Breast epithelium (tissue), 4 donors: ENCODE measurements at places on chromosomes 7 and 10. TPM values are rescaled to one million over a fixed set of nuclear protein-coding genes. Genes with fewer than 3 reads are reported as not detected.
A peak's percentile ranks its signal among the peaks of the same experiment; 100 is the strongest.

EN2 gene
- total RNA-seq: 0.32 TPM

DNA sequence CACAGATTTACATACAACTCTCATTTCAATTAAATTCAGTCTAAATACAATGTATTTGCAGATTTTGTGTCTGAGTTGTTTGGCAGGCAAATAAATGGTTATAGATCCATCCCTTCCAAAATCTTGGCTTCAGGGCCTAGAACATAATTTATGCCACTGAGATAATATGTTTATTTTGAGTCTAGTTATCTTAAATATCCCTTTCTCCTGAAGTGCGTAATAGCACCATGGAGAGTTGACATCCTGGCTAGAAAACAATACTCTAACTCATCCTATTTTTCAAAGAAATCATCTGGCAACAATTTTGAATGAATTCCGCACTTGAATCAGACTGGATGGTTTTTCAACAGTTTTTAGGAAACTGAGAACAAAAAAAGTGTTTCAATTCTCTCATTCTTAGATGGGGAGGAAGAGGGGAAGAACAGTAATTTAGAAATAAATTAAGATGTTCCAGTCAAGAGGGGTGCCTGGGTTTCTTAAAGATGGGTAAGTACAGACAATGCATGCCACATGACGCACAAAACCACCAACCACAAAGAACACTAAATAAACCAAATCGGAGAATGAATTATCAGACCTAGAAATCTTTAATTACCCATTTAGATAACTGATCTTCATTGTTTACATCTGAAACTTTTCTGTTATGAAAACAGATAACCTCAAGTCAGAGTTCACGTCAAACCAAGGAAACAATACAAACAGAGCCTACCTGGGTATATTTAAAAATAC is 228.7 kb upstream of the PTN start:
- no peak for DNase-seq
- no peaks in the 10 kb centered on the region for H3K4me1 ChIP-seq
- no peak overlapping the region for H3K27ac ChIP-seq
- H3K27me3 ChIP-seq: no peaks in the 10 kb centered on the region
- no peak overlapping the region for H3K4me3 ChIP-seq

CDCA7L gene
- total RNA-seq: 11.2 TPM

GRCh38 chr10:34580643-34581042 is 234.5 kb downstream of the PARD3 start:
- no peaks in the 10 kb centered on the region for H3K27me3 ChIP-seq
- H3K27ac ChIP-seq: no peak overlapping the region
- H3K4me3 ChIP-seq: no peak overlapping the region
- no peaks in the 10 kb centered on the region for H3K36me3 ChIP-seq
- H3K4me1 ChIP-seq: no peaks in the 10 kb centered on the region

DNA sequence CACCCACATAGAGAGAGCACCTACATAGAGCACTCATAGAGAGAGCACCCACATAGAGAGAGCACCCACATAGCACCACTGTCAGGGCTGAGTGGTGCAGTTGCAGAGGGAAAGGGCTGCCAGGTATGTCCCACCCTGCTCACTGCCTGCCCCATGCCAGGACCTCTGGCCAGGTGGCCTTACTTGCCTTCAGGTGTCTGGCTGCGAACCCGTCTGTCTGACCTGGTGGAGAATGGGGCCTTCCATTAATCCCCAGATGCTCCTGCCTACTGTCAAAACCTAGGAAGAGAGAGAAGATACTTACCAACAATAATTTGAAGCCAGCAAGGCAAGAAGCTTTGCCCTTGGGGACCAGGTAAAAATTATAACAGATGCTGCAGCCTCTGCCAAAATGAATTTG is 51.1 kb downstream of the INSIG1 start:
- DNase-seq: peak; percentile 28
- H3K27me3 ChIP-seq: peaks cover 64% of the 10 kb centered on the region
- H3K27ac ChIP-seq: no peak overlapping the region

GRCh38 chr7:81783818-81784217 is 14.0 kb upstream of the HGF start:
- no peaks in the 10 kb centered on the region for H3K36me3 ChIP-seq
- H3K27ac ChIP-seq: no peak overlapping the region
- DNase-seq: no peak
- H3K27me3 ChIP-seq: no peaks in the 10 kb centered on the region
- H3K4me1 ChIP-seq: no peaks in the 10 kb centered on the region

DNA sequence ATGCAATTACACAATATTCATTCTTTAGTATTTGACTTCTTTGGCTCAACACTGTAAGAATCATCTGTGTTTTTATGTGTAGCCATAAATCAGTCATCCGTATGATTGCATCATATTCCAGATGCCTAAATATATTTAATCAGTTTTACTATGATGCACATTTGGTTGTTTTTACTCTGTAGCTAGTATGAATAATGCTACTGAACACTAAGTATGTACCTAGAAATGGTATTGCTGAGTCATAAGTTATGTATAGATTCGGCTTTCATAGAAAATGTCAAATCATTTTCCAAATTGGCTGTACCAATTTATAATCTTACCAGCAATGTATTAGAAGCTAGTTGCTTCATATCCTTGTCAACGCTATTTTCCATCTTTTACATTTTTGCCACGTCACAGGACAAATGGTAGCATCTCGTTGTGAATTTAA is 197.3 kb upstream of the PLXNA4 start:
- no peak for DNase-seq
- H3K27me3 ChIP-seq: no peaks in the 10 kb centered on the region
- no peak overlapping the region for H3K27ac ChIP-seq
- H3K36me3 ChIP-seq: no peaks in the 10 kb centered on the region
- no peaks in the 10 kb centered on the region for H3K4me1 ChIP-seq

DNAJB12 gene
- 38.7 TPM for total RNA-seq

DNA sequence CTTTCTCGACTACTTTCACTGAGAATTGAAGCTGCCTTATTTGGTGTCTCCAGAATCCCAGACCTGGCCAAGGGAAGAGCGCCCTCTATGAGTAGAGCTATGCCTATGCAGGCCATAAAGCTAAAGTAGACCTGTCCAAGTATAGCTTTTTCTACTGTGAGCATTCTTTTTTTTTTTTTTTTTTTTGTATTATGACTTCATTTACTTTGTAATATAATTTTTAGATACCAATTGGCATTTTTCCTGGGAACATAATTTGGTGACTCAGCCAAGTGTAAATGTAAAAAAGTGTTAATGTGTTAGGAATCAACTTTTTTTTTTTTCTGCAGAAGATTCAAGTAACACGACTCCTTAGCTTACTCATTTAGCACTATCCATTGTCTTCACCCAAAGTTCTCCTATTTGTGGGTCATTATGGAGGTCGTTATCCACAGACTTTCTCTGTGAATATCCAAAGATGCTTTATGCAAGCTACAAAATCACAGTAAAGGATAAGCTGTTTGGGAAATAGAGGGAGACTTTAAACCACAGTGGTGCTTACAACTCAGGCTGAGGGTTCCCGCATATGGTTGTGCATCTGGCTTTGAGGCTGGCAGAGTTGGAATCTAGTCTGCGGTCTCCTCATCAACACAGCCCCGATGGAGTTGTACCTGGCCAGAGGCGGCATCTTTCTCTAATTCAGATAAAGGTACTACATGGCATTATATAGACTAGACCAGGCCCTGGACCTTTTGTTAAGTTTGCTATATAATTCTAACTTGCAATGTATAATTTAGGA is 1040.2 kb upstream of the SORCS1 start:
- DNase-seq: no peak
- no peak overlapping the region for H3K27ac ChIP-seq
- H3K27me3 ChIP-seq: no peaks in the 10 kb centered on the region
- no peaks in the 10 kb centered on the region for H3K4me1 ChIP-seq
- no peaks in the 10 kb centered on the region for H3K36me3 ChIP-seq
- no peak overlapping the region for H3K4me3 ChIP-seq

CAV1 gene
- 117 TPM for total RNA-seq

DNA sequence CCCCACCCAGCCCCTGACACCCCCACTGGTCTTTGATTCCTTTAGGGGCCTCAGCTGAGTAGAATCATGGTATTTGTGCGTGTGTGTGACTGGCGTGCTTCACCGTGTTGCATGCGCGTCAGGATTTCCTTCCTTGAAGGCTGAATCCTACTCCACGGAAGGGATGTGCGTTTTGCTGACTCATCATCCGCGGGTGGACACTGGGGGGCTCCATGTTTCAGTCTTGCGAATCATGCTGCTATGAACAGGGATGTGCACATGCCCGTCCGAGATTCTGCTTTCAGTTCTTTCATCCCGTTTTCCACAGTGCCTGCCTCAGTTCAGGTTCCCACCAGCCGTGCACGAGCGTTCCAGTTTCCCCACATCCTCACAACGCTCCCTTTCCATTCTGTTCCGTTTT is 20.9 kb upstream of the JAKMIP3 start:
- H3K4me1 ChIP-seq: no peaks in the 10 kb centered on the region
- H3K27ac ChIP-seq: no peak overlapping the region

DNA sequence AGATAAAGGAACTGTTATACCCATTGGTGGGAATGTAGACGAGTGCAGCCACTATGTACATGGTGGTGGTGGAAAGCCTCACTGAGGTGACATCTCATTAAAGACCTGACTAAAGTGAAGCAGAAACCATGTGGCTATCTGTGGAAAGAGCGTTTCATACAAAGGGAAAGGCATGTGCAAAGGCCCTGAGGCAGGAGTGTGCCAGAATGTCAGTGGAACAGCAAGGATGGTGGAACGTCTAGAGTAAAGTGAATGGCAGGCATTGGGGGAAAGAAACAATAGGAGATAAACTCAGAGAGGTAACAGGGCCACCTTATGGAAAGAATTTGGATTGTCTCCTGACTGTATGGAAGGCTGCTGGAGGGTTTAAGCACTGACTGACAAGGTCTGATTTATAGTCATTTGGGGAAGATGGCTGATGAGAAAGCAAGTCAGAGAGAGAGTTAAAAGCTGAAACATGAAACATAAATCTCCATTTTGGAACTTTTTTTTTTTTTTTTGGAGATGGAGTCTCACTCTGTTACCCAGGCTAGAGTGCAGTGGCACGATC is 245.7 kb downstream of the STK31 start:
- no peaks in the 10 kb centered on the region for H3K27me3 ChIP-seq
- no peaks in the 10 kb centered on the region for H3K4me1 ChIP-seq
- no peak for DNase-seq
- H3K4me3 ChIP-seq: no peak overlapping the region
- H3K36me3 ChIP-seq: no peaks in the 10 kb centered on the region

DNA sequence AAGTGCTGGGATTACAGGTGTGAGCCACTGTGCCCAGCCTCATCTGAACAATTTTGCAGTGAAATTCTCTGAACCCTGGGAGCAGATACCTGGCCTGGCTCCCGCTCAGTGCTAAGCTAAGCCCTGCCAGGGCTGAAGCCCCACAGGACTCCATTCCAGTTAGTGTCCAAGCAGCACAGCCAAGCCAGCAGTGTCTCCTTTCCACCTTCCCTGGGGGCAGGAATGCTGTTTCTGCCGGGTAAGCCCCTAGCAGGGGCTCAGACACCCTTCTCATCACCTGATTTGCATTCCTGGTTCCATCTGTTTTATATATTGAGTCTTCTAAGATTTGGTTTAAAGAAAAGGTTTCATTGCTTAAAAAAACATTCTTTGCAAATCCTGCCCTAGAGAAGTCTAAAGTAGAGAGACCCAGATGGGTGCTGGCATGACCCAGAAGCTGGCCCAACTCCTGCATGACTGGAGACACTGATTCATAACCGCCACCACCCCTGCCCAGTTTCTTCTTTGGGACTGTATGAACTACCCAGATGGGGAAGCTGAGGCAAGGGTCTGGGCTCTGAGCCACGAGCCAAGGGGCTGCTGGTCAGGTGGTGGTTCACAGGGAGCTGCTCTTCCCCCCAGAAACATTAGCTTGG is 14.0 kb downstream of the SLC13A4 start:
- no peaks in the 10 kb centered on the region for H3K27me3 ChIP-seq
- no peaks in the 10 kb centered on the region for H3K36me3 ChIP-seq
- no peak overlapping the region for H3K4me3 ChIP-seq

DNA sequence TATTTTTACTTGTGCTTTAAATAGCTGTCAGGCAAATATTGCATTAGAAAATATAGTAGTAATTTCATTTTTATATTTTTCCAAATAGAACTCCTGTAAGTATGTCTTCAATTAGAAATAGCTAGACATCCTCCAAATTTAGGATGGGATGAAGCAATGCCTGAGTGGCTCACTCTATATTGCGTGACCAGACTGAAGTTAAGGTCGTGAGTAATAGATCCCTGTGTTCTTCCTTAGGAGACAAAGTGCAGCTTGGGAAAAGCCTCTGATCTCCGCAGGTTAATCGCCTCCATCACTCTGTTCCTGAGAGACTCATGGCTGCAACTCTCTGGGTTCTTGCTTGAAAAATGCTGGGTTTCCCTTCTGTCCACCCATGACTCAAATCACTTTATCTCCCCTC is 484.8 kb upstream of the ANKRD30A start:
- H3K4me1 ChIP-seq: no peaks in the 10 kb centered on the region
- DNase-seq: no peak
- no peaks in the 10 kb centered on the region for H3K27me3 ChIP-seq

DNA sequence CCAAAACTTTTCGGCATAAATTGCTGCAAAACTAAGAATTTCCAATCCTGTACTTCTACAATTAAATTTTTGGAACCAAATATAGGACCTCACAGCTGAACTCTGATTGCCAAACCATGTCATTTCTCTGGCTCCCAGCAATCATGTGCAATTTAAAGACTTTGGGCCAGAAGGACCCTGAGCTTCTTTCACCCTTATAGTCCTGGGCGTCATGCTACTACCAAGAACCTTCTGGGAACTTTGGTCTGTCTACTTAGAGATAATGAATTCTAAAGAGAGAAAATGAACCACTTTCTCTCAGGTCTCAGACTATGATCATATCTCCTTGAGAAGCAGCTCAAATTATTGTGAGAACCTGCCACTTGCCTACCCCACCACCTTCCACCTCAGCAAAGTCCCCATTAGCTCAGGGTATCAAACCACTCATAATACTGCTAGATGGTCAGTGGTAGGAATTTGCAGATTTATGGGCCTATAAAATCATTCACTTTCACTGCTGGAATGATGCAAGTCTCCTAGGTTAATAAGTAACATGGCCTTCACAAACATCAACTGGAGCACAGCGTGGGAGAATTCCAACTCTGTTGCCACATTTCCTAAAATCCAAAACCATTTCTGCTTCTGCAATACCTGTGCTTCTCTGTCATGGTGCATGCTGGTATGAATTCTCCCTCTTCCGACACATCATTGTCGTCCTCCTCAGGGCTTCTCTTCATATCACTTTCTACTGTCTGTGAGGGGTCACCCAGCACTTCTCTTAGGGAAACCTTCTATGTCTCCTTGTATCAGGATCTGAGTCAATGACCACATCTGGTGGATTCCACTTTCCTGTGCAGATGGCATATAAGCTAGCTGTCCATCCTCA is 6.6 kb upstream of the WDR91 start:
- H3K27me3 ChIP-seq: no peaks in the 10 kb centered on the region
- H3K4me1 ChIP-seq: no peaks in the 10 kb centered on the region
- no peak overlapping the region for H3K4me3 ChIP-seq

- H3K27ac ChIP-seq: peak overlapping the region; percentile 71
- peaks cover 10% of the 10 kb centered on the region for H3K4me1 ChIP-seq
- H3K27me3 ChIP-seq: no peaks in the 10 kb centered on the region
- no peak for DNase-seq
Observed at GRCh38 chr10:112361951-112362751, 11.8 kb upstream of the ACSL5 start.

GRCh38 chr7:81845744-81846241 is 75.9 kb upstream of the HGF start:
- H3K36me3 ChIP-seq: no peaks in the 10 kb centered on the region
- DNase-seq: no peak
- H3K4me3 ChIP-seq: no peak overlapping the region
- no peaks in the 10 kb centered on the region for H3K4me1 ChIP-seq
- H3K27me3 ChIP-seq: no peaks in the 10 kb centered on the region

SLC13A1 gene
- not detected for total RNA-seq

GRCh38 chr7:115973406-115973805 is 57.2 kb downstream of the TFEC start:
- H3K4me1 ChIP-seq: no peaks in the 10 kb centered on the region
- DNase-seq: no peak
- H3K27me3 ChIP-seq: no peaks in the 10 kb centered on the region
- H3K36me3 ChIP-seq: no peaks in the 10 kb centered on the region
- H3K4me3 ChIP-seq: no peak overlapping the region
